HEK293T (cell line): ENCODE measurements at places on chromosomes 5 and 9.

- DNase-seq, result no peak
Observed at GRCh38 chr5:127406326-127407121, 110.9 kb upstream of the PRRC1 start.

GRCh38 chr9:137077758-137078693, 709 bp downstream of the UAP1L1 start:
- no peak for DNase-seq

DNA sequence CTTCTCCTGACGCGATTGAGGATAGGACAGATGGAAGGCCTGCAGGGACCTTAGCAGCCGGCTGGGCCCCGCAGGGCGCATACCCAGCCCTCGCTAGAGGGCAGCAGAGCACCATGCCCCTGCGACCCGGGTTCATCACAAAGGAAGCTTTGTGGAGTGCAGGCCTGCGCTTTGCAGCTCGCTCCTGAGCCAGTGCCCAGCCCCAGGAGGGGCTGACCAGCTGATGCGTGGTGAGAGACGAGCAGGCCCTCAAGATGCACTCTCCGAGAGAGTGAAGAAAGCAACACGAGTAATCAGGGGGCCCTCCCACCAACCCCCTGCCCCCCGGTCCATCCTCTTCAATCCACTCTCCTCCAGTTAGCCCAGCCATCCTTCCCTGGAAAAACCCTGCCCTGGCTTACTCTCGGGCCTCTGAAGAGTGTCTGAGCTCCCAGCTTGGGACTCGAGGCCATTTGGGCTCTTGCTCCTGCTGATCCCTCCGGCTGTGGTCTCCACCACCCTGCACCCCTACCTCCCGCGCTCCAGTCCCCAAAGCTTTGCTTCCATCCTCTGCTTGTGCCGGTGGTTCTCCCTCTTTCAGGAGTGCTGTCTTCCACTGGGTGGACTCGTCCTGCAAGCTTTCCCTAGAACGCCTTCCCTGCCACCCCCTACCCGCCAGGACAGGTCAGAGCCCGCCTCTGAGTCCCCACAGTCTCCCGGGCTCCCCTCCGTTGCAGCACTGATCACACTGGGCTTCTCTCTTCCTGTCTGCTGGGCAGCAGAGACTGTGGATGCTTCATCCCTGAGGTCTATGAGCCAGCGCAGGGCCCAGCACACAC, 9.1 kb upstream of the KIF12 start:
- DNase-seq, result peak; percentile 87

DNA sequence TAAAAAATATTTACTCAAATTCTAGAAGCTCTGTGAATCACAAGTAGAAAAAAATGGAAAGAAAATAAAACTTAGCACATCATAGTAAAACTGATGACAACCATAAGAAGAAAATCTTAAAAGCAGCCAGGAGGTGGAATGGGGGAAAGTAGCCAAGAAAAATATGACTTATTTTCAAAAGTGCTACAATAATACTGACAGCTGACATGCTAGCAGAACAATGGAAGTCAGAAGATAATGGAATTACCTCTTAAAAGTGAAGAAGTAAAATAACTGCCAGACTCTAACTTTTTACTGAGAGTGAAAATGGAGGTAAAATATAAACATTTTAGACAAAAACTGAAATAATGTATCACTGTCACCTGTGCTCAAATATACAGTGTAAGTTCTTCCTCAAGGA, 532.2 kb upstream of the SGCD start:
- no peak for DNase-seq

GRCh38 chr9:127122176-127123063, at the start of gene ANGPTL2:
Gene ANGPTL2, minus strand, starts transcription at chr9:127122635. Its CDS starts 13,904 bp downstream, at chr9:127108731.
- no peak for DNase-seq

- no peak for DNase-seq
Observed at GRCh38 chr5:36173426-36173825, 21.5 kb downstream of the SKP2 start.

DNA sequence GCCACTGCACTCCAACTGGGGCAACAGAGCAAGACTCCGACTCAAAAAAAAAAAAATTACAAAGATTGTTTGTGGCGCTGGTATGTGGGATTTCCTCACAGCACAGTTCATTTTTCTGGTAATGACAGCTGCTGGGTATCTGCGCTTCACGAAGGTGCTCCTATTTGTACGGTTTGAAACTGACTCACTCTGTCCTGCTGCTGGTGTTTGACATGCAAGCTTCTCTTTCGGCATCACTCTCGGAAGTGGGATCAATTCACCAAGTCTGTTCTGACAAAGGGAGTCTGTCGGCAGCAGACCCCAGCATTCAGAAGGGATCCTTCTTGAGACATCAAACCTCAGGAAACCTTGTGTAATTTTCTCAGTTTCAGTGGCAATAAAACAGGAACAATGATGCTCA, 26.3 kb downstream of the MAML1 start:
- no peak for DNase-seq

GRCh38 chr9:38107811-38108304, 38.8 kb upstream of the SHB start:
- no peak for DNase-seq

DNA sequence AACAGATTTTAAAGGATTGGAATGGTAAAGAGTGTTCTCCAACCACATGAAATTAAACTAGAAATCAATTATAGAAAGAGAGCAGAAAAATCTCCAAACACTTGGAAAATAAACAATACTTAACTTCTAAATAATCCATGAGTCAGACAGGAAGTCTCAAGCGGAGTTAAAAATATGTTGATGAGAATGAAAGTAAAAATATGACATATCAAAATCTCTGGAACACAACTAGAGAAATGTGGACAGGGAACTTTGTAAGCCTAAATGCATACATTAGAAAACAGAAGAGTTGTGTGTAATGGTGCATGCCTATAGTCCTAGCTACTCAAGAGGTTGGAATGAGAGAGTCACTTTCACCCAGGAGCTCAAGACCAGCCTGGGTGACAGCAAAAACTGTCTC, 47.9 kb upstream of the ZNF618 start:
- no peak for DNase-seq

- no peak for DNase-seq
Observed at GRCh38 chr9:91207729-91208418, 153.8 kb downstream of the AUH start.

DNA sequence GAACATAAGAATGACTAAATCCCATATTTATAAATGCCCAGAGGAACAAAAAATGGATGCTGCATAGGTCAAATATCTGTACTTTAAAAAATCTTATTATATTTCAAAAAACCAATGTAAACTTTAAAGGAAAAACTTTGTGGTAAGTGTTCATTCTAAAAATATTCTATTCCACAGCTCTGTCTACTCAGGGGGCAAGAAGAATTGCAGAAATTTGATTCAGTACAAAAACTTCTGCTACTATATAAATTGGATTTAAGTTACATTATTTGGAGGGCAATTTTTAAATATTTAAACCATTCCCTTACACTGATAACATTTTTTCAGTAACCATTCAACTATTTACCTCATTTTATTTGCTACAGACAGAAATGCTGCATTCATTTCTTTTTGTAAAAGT, 32.1 kb downstream of the NFIB start:
- DNase-seq, result no peak

DNA sequence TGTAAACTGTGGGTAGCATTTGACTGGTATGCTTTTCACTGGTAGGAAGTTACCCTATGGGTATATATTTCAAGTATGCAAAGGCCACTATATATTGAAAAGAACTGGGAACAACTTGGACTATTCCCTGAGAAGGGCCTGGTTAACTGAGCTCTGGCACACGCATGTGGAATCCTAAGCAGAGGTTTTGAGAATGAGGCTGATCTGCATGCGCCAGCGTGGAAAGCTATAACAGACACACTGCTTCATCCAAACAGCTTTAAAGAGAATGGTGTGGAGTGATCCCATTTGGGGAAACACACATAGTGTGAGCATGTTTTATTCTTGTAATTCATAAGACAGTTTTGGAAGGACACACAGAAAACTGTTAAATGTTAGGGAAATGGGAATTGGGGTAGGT, 8.4 kb downstream of the NSG2 start:
- DNase-seq, result no peak

DNA sequence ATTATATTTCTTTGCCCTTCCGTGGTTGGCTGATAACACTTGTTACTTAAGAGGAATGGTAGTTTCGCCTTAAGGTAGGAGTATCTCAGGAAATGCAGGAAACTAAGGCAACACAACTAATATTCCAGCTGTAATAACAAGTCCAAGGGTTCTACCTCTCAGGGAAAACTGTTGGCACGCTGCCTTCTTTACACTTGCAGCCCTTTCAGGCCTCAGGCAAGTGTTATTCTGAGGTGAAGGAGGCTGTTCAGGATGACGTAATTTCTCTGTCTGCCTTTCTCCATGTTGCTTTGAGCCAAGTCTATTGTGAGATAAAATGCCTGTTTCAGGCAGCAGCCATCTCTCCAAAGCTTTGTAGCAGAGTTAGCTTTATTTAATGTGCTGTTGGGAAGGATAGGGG, 38.0 kb downstream of the VCAN start:
- DNase-seq, result peak; percentile 23

DNA sequence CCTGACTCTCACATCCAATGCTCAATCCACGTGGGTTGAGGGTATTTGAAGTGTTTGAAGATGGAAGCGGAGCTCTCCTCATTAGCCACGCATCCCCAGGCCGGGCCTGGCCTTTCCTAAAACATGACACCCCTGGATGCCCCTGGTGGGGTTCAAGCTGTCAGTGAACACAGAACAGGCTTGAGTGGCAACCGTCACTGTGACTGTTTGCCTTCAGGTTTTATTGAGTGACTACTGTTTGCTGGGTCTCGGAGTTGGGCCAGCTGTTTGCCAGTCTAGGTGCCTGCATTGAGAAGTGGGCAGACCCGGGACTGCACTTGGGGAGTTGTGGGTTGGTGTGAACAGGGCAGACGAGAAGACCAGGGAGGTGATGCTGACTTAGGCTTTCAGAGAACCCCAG, 7.8 kb upstream of the OLFM1 start:
- DNase-seq, result no peak

DNA sequence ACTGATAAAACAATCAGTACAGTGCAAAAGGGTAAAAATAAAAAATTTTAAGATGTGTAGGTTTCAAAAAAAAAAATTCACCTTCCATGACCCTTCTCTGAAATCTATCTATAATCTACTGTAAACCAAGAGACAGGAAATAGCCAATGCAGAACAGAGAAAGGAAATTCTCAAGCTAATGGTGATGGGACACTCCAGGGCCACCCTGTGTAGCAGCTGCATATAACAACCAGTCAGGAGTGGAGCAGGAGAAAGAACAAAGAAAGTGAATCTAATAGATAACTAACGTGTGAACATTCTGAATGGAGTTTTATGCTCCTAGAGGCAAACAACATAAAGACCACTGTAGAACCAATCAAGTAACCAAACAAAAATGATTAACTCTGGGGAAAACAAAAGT, 16.6 kb downstream of the SPTLC1 start:
- DNase-seq, result no peak

DNA sequence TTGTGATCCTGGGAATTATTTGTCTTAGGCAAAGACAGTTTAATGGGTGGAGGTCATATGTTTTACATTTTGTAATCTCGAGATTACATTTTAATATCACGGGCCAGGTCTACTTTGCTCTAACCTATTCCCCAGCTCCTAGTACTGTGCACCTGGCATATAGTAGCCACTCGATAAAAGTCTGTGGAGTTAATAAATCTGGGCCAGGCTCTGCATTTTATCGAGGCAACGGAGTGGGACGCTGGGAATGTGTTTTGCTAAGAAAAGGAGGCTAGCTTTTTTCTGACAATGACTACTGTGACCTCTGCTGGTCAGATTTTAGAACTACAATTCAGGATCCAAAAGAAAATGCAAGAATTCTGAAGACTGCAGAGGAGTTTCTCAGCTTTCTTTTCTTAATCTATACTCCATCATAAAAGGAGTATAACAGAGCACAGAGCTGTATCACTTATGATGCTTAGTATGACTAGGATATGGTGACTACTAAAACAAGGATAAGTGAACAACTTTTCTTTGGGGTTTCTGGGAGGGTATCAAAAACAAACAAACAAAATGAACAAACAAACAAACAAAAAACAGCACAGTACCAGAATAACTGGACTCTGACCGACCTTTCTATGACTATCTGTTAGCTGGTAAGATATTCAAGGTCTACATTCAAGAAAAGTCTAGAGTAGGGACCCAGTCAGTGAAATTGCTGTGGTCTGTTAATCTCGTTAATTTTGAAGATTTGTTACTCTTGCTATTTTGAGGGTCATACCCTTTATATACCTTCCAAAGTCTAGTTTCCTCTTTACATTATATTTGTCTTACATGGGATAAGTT, 46.1 kb upstream of the CER1 start:
- peak; percentile 30 for DNase-seq

GRCh38 chr9:115397591-115398312, 279.8 kb upstream of the TNC start:
- DNase-seq, result no peak

GRCh38 chr5:98656125-98656795, 117.2 kb upstream of the RGMB start:
- no peak for DNase-seq

DNA sequence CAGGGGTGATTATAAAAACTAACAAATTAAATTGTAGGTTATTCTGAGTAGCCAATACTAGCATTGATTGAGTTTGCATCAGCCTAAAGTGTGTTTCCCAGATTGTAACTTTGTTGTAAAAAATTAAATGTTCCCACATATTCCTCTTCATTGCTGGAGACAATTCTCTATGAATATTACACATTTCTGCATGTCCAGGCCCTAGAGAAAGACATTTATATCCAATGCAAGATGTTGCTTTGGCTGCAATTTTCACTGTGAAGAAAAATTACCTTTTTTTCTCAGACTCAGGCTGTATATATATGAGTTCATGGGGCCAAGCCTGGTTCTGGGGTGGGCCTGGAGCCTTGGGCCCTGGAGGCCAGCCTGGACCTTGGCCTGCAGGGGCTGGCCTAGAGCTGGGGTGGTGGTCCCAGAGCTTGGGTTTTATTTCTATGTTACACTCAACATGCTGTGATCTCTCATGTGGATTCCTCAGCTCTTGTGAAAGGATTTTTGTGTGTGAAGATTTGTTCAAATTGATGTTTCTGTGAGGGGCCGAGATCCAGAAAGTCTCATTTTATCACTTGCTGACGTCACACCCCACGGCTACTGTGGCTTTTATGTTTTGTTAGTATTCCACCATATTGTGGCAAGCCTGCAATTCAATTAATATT, 232.5 kb downstream of the SPATA31A1 start:
- no peak for DNase-seq

DNA sequence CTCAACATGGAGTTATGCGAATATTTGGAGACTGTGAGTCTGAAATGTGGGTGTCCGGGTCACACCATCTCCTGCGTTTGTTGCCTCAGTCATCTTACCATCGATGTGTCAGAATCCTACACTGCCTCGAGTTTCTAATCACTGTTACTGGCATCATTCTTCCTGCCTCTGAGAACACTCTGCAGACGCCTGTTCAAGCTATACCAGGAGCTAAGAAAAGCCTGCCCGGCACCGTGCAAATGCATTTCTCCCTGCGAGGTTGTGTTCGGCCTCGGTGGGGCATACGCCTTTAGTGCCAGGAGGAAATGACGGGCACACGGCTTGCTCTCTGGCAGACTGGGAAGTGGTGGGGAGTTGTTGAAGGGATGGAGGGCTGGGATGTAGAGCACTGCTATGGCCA, 31.2 kb upstream of the SLC25A51 start:
- DNase-seq, result no peak

GRCh38 chr5:107310181-107310580, 360.6 kb downstream of the EFNA5 start:
- no peak for DNase-seq
